T-helper 17 cell (primary cell): ENCODE measurements at places on chromosomes 5 and 9. TPM values are rescaled to one million over a fixed set of nuclear protein-coding genes. Genes with fewer than 3 reads are reported as not detected.

- H3K27me3 ChIP-seq, result no peaks in the 10 kb centered on the region
- no peak for DNase-seq
- H3K27ac ChIP-seq, result peak overlapping the region; percentile 91
- H3K4me1 ChIP-seq, result peaks cover 74% of the 10 kb centered on the region
- H3K36me3 ChIP-seq, result peaks cover 2% of the 10 kb centered on the region
- H3K4me3 ChIP-seq, result peak overlapping the region; percentile 99
Observed at GRCh38 chr5:119274767-119275130, 81.1 kb upstream of the TNFAIP8 start.

DNA sequence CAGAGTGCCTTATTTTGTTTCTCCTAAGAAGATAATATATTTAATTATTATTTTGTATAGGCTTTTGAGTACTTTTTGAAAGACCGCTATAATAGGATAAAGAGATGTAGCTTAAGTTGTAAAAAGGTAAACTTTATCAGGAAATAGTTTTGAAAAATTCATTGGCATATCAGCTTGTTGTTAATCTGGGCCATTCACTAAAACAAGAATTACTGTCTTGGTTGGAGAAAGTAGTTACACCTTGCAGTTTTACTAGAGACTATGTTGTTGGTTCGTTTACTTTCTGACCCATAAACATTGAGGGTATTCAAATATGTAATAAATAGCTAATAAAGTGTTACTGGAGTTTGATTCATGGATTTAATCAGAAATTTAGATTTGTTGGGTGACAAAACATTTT lies 33.7 kb downstream of the TNPO1 start:
- peaks cover 26% of the 10 kb centered on the region for H3K4me1 ChIP-seq
- peak overlapping the region; percentile 76 for H3K4me3 ChIP-seq
- H3K27me3 ChIP-seq, result no peaks in the 10 kb centered on the region
- H3K27ac ChIP-seq, result peak overlapping the region; percentile 59

DNA sequence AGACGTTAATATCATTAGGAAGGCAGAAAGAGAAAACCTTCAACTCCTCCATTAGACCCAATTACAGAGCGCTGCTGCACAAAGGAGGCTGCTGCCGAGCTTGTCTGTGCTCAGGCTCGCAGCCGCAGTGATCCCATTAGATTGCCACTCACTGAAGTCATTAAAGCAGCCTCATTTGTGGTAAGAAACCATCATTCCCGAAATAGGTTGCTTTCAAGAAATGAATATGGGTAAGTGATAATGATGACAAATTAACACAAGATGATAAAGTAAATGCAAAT lies 137.2 kb downstream of the CAVIN4 start:
- H3K27me3 ChIP-seq, result peaks cover 5% of the 10 kb centered on the region
- no peaks in the 10 kb centered on the region for H3K36me3 ChIP-seq
- no peak overlapping the region for H3K4me3 ChIP-seq
- no peak overlapping the region for H3K27ac ChIP-seq
- DNase-seq, result no peak

- no peak for DNase-seq
- H3K27ac ChIP-seq, result no peak overlapping the region
- no peaks in the 10 kb centered on the region for H3K36me3 ChIP-seq
- H3K4me1 ChIP-seq, result no peaks in the 10 kb centered on the region
- H3K4me3 ChIP-seq, result no peak overlapping the region
Observed at GRCh38 chr5:13354611-13355010, 589.9 kb downstream of the DNAH5 start.

GRCh38 chr5:109756543-109757185 lies 66.9 kb downstream of the MAN2A1 start:
- peak overlapping the region; percentile 22 for H3K27ac ChIP-seq
- H3K27me3 ChIP-seq, result no peaks in the 10 kb centered on the region
- no peak overlapping the region for H3K4me3 ChIP-seq
- H3K36me3 ChIP-seq, result peaks cover 17% of the 10 kb centered on the region
- peaks cover 11% of the 10 kb centered on the region for H3K4me1 ChIP-seq
- no peak for DNase-seq

DNA sequence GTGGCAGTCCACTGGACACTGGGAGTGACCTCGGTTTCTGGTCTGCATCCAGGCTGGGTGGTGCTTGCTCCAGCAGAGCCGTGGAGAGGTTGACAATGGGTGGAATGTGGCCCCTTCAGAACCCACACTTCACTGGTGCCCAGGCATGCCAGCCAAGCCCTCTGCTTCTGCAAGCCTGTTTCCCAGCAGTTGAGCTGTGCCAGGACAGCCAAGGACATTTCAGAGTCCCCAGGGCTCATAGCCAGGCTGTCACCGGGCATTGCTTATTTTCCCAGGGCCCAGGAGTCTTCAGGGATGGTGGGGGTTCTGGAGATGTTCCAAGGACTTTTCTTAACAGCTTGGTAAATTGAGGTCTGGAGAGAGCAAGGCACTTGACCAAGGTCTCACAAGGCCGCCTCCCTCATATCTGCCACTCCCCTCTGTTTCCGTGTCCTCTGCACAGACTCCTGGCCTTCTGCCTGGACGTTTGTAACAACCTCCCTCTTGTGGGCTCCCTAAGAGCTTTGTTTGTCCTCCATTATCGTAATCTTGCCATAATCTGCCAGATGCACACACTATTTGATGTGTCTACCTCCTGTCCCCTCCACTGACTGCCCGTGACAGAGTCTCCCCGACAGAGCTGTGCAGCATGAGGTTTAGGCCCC lies 3.8 kb upstream of the NDST1 start:
- H3K27me3 ChIP-seq, result peaks cover 14% of the 10 kb centered on the region
- DNase-seq, result no peak
- H3K27ac ChIP-seq, result no peak overlapping the region
- no peak overlapping the region for H3K4me3 ChIP-seq
- H3K36me3 ChIP-seq, result no peaks in the 10 kb centered on the region
- H3K4me1 ChIP-seq, result peaks cover 3% of the 10 kb centered on the region

- H3K27me3 ChIP-seq, result no peaks in the 10 kb centered on the region
- no peak overlapping the region for H3K4me3 ChIP-seq
- DNase-seq, result no peak
- no peaks in the 10 kb centered on the region for H3K36me3 ChIP-seq
Observed at GRCh38 chr5:106415541-106415940, 1255.2 kb downstream of the EFNA5 start.

DNA sequence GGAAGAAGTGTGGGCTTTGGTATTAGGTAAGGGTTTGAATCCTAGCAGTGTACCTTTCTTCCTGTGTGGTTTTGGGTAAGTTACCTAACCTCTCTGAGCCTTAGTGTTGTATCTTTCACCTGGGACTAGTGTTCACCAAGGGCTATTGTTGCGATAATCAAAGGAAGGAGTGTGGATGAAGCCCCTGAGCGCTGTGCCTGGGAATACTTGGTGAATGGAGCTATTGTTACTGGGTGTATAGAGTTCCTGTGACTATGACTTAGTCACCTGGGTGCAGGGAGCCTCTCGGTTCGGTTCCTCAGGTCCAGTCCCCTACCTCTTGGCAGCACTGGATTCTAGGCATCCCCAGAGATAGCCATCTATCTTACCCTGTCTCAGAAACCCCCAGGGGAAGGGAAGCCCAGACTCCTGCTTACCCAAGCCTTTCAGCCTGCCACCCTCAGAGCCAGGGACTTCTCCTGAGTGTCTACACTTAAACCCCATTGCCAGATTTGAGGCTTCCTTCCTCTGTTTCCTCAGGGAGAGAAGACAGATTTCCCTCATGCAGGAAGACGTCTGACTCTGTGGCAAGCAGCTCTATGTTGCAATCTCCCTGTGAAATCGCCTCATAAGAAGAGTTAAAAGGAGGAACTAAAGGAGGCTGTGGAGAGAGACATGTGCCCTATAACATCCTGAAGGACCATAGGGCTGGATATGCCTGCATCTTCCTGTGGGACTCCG lies 181.0 kb upstream of the PITX1 start:
- H3K27ac ChIP-seq, result no peak overlapping the region
- H3K4me1 ChIP-seq, result peaks cover 4% of the 10 kb centered on the region
- DNase-seq, result no peak
- peaks cover 40% of the 10 kb centered on the region for H3K27me3 ChIP-seq

- peak overlapping the region; percentile 14 for H3K27ac ChIP-seq
- no peaks in the 10 kb centered on the region for H3K36me3 ChIP-seq
- peak overlapping the region; percentile 93 for H3K4me3 ChIP-seq
- DNase-seq, result no peak
- peaks cover 5% of the 10 kb centered on the region for H3K27me3 ChIP-seq
Observed at GRCh38 chr9:38066914-38067858, 1.8 kb downstream of the SHB start.

DNA sequence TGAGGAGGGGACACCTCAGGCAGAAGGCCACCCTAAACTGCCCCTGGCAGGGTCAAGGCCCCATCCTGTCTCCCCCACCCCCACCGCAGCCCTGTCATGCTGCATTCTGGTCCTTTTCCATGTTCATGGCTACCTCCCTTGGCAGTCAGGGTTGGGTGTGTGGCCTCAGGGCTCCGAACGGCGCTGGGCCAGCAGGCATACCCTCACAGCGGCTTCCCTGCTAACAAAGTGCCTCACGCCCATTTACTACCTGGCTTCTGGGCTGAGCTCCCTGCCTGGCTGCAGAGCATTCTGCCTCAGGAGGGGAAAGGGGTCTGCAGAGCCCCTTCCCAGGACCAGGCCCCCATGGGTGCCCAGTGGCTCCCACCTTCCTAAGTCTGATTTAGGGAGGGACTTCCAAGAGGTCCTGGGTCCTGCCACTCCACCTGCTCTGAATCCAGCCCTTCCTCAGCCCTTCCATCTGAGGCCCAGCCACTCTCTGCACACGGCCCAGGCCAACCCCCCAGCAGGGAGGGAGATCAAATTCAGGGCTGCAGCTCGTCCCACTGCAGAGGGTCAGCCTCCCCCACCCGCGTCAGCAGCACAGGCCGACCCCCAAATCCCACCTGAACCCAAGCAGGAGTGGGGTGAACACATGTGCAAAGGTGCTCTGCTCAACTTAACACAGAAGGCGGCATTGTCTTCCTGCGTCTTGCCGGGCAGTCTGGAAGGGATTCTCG lies 115.9 kb upstream of the PHYKPL start:
- H3K27me3 ChIP-seq, result peaks cover 38% of the 10 kb centered on the region
- H3K36me3 ChIP-seq, result no peaks in the 10 kb centered on the region
- no peak overlapping the region for H3K4me3 ChIP-seq
- no peaks in the 10 kb centered on the region for H3K4me1 ChIP-seq

DNA sequence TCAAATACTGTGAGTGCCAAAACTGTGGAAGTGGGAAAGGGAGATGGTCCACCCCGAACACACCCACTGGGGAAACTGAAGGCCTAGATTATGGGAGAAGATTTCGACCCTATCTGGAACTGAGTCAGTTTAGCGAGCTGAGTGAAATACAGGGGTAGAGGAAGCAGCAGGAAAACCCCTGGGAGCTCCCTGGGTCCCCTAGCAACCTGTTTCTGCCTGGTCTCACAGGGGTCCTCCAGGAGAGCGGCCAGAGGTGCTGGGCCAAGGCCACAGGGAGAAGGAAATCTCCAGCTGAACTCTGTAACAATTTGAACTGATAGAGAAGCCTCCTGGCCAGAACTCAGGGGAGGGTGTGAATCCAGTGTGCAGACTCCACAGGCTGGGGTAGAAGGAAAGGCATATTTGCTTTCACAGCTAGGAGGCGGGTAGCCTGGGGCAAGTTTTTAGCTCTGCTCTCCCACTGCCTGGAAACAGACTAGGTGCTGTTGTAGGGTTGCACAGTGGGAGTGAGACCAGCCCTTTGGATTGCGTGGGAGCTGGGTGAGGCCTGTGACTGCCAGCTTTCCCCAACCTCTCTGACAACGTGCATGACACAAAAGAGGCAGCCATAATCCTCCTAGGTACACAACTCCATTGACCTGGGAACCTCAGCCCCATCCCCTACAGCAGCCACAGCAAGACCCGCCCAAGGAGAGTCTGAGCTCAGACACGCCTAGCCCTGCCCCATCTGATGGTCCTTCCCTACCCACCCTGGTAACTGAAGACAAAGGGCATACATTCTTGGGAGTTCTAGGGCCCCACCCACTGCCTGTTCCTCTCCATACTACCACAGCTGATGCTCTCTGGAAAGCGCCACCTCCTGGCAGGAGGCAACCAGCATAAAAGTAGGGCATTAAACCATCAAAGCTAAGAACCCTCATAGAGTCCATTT lies 78.8 kb upstream of the GPBP1 start:
- no peak for DNase-seq
- H3K27me3 ChIP-seq, result no peaks in the 10 kb centered on the region
- H3K27ac ChIP-seq, result no peak overlapping the region

DNA sequence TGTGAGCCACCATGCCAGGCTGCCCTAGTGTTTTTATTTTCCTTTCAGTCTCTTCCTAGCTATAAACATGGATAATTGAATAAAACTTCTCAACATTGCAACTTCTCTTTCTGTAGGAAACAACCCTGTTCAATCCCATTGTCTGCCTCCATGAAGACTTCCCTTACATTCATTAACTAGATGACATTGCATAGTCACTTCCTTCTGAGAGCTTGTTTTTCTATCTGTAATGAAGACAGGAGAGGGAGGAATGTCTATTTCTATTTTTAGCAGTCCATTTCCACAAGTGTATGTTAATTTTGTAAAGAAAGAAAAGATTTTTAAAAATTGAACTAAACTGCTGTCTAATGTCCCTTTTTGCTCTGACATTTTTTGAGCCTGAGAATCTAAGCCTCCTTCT lies 55.6 kb upstream of the MELK start:
- H3K4me3 ChIP-seq, result no peak overlapping the region
- no peaks in the 10 kb centered on the region for H3K27me3 ChIP-seq
- H3K4me1 ChIP-seq, result no peaks in the 10 kb centered on the region
- no peak overlapping the region for H3K27ac ChIP-seq
- DNase-seq, result no peak

DNA sequence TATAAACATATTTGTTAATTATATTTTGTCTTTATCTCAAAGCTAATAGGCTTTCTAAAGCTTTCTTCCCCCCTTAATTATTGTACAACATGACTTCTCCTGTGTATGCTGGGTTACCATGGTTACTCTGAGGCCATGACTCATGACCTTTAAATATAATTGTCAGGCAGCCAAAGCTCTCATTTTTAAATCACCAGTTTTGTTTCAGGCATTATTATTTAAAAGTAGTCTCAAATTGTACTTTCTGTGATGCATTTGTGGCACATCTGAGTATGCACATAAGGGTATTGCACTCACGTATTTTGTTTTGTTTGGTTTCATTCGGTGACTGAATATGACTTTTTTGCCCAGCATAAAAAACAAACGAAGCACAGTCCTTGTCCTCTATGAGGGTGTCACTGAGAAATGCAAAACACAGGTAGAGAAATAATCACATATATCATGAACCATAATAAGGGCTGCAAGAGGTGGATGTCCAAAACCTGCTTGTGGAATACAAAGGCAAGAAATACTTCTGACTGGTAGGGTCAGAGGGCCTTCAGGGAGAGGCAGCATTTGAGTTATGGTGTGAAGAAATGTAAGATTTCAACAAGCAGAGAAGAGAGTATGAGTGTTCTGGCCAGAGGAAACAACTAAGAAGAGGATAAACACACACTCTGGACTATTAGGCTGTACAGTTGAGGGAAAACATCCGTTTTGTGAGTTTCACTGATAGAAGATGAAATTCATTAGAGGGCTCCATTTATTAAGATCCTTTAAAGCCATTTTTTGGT lies 2.1 kb downstream of the CCDC192 start:
- no peak overlapping the region for H3K4me3 ChIP-seq
- no peak overlapping the region for H3K27ac ChIP-seq
- no peaks in the 10 kb centered on the region for H3K36me3 ChIP-seq
- H3K27me3 ChIP-seq, result peaks cover 17% of the 10 kb centered on the region
- H3K4me1 ChIP-seq, result no peaks in the 10 kb centered on the region

- no peaks in the 10 kb centered on the region for H3K4me1 ChIP-seq
- no peak for DNase-seq
- H3K36me3 ChIP-seq, result no peaks in the 10 kb centered on the region
Observed at GRCh38 chr5:52339285-52339684, 448.4 kb upstream of the ITGA1 start.

The CYLC2 gene
- total RNA-seq, result not detected

The DAP gene
- total RNA-seq, result 40.1 TPM

The SPATA31E1 gene
- not detected for total RNA-seq

The SPAG8 gene
- total RNA-seq, result 0.97 TPM
